Left cardiac atrium (tissue), 4 donors: ENCODE measurements at places on chromosomes 3 and 15. TPM values are rescaled to one million over a fixed set of nuclear protein-coding genes. Genes with fewer than 3 reads are reported as not detected.

DNA sequence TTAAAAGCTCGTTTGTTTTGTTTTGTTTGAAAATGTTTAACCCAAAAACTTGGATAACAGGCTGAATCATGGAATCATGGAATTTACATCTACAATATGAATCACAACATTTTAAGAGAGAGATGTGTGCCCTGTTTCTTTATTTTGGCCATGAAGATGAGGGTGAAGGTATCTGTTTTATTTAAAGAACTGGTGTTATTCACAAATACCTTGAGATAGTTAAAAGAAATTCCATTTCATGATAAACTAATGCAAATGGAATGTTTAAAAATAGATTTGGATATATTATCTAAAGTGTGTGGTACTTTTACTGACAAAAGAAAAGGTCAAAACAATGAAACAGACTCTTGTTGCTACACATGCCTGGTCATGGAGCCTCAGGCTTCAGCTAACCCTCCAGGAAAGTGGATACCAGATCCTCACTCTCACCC is 486.0 kb upstream of the CFAP20DC start:
- no peak for DNase-seq

Gene ACOX2
- total RNA-seq = 20.1 TPM

Gene ISLR2
- 1.9 TPM for total RNA-seq

GRCh38 chr3:155554777-155555451 is 190.0 kb downstream of the PLCH1 start:
- DNase-seq = no peak

GRCh38 chr3:185648396-185648795 is 62.3 kb downstream of the SENP2 start:
- DNase-seq = no peak

- DNase-seq = no peak
Measured at GRCh38 chr3:132821314-132821713, 99.1 kb upstream of the NPHP3 start.

GRCh38 chr3:20099060-20099459 is 58.8 kb downstream of the KAT2B start:
- no peak for DNase-seq
